Chondrocyte (in vitro differentiated cells): ENCODE measurements at places on chromosomes 2 and 18.

GRCh38 chr2:230986520-230987136 is 9.3 kb upstream of the SPATA3 start:
- DNase-seq = no peak

DNA sequence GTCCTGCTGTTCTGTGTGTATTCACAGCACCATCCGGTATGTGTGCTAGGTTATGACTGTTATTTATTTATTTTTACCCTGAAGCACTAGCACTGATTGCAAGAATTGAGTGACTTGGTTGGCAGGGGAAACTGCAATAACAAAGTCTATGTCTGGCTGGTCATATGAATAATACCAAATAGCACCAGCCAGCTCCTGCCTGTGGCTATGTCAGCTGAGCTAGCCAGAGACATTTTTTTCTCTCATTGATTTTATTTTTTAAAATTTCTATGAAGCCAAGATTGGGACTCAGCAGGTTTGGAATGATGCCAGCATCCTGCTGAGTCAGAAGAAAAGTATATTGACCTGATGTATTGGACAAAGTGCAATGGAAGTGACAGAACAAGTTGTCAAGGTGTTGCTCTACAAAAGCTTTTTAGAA is 188.5 kb upstream of the CDH2 start:
- DNase-seq = no peak

DNA sequence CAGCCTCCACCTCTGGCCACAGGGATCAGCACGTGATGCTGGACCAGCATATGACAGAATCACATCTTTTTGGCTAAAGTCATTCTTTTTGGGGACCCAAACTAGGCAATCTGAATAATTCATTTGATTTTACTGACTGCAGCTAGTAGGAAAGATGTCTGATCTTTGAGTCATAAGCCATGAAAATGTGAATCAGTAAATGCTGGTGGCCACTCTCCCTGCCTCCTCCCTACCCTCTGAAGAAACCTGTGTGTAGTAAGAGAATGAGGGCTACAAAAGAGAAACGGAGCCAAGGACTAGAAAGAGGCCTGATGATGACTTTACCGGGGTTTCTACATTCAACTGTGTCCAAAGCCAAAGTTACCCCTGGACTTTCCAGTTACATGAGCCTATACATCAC is 10.1 kb upstream of the LRPPRC start:
- DNase-seq = no peak

- no peak for DNase-seq
Observed at GRCh38 chr18:22163416-22164161, 5.8 kb upstream of the GATA6 start.

- no peak for DNase-seq
Observed at GRCh38 chr2:137435162-137435561, 529.1 kb upstream of the HNMT start.

DNA sequence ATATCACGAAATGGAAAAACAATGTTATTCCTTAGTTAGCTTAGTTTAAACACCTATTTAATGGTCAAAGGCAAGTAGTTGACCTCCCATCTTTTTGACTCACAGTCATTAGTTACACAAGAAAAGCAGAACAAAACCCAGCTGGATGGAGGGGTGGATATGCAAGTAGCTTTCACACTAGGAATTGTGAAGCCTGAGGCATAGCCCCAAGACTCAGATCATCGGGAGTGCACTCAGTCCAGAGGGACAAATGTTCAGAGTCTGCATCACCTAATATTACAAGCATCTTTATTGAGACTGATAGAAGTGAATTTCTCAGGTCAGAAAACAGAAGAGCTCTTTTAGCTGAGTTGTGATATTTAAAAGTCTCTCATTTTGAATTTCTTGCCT is 15.5 kb upstream of the CPS1 start:
- no peak for DNase-seq

DNA sequence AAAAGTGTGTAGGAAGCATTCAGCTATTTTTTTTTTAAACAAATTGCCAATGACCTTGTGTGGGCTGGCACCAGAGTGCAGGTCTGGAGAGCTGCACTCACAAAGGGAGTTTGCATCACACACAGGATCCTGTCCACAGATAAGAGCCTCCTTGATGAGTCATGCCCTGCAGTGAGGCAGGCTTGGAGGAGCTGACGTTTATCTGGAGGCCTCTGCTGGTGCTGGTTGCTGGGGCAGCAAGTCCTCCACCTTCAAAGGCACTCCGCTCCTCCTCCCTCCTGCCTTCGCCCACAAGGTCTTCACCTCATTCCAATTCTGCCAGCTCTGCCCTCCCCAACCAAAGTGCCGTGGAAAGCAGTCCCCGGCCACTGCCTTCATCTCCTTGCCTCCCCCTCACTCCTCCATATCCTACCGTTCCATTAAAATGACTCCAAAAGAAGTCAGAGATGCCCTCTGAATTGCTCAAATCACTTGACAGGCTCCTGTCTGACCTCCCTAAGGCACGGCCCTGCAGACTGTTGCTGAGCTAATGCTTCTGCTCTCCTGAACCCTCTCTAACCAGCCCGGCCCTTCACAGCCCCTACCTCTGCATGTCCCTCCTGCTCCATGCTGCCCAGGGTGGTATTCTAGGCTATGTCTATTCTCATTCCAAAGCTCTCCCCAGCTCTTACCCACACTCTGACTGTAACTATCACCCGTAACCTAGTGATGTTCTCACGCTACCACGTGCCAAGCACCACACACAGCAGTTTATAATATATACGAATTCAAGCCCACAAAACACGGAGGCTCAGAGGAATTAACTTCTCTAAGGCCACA is 30.9 kb downstream of the LONRF2 start:
- no peak for DNase-seq

GRCh38 chr2:85032621-85033020 is 61.7 kb downstream of the KCMF1 start:
- no peak for DNase-seq

- DNase-seq = no peak
Observed at GRCh38 chr2:187294043-187294442, 154.0 kb downstream of the CALCRL start.

GRCh38 chr2:168910330-168910729 is 9.2 kb downstream of the G6PC2 start:
- DNase-seq = no peak

- no peak for DNase-seq
Observed at GRCh38 chr2:11396467-11397445, 52.3 kb upstream of the ROCK2 start.

- no peak for DNase-seq
Observed at GRCh38 chr2:62305421-62306176, 109.7 kb downstream of the B3GNT2 start.

DNA sequence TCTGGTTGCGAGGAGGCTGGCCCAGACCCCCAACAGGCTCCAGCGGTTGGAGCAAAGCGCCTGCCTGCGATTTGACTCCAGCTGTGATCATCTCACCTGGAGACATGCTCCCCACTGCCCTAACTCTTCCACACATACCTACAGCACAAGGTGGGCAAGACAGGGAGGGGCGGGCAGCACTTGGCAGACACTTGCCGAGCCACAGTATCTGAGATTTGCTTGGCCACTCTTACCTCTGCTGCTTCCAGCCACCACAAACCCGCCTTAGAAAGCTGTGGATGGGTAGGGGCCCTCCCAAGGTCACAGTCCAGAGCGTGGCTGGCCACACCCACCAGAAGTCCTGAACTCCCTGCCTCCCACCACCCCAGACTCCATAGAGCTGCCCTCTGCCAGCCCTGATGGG is 8.2 kb downstream of the CYP26B1 start:
- peak; percentile 48 for DNase-seq

- no peak for DNase-seq
Observed at GRCh38 chr2:161138429-161138828, 21.8 kb upstream of the TANK start.

GRCh38 chr2:54984476-54984875 is 65.8 kb downstream of the RTN4 start:
- DNase-seq = no peak

GRCh38 chr2:86768189-86768949 is 22.3 kb downstream of the CD8A start:
- DNase-seq = no peak

DNA sequence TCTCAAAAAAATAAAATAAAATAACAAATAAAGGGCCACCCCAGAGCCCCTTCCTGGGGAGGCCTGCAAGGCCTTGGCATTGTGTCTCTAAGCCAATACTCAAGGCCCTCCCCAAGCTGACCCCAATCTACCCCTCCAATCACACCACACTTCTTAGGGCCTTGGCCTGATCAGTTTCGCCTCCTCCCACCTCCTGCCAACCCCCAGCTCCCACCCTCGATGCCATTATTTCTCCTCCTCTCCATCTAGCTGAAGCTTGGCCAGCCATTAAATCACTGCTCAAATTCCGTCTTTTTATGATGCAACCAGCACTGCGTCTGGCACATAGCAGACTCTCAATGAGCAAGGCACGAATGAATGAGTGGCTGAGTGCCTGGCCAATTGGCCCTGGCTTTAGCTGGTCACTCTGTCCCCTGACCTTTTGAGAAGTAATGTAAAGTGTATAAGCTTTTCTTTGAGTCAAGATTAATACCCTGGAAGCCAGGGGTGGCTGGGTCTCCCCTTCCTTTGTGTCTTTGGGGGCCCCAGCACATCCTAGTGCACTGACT is 55.9 kb downstream of the SMAD7 start:
- DNase-seq = peak; percentile 24

DNA sequence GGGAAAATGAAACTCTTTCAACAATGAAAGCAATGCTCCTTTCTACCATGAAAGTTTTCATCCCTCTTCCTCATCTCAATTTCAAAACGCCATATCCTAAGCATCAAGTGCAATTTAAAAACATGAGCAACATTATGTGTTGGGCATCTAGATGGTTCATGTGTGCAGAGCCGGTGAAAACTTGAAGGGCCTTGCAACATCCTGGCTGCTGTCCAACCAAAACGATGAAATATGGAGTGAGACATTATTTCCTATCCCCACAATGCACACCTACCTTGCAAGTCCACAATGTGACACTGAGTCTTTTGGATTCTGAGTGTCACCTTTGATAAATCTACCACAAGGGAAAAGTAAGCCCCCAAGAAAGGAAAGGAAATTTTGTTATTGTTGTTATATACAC is 110.0 kb downstream of the NCKAP5 start:
- DNase-seq = no peak

DNA sequence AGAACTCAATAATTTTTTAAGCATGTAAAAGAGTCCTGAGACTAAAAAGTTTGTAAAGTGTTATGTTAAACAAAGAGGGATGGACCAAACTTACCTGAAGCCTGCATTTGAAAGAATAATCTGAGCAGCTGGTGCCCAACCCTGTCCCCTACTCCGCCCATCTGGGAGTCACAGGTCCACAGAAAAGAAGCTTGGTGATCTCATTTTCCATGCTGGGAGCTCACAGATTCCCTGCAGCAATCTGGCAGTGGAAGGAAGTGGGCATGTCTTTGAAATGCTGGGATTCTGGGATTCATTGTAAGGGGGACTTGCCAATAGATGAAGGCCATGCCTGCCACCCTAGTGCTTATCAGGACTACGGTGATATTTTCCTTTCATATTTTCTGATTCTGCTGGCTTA is 17.9 kb downstream of the CDH2 start:
- no peak for DNase-seq

- no peak for DNase-seq
Observed at GRCh38 chr2:121664713-121665112, 15.5 kb upstream of the CLASP1 start.

DNA sequence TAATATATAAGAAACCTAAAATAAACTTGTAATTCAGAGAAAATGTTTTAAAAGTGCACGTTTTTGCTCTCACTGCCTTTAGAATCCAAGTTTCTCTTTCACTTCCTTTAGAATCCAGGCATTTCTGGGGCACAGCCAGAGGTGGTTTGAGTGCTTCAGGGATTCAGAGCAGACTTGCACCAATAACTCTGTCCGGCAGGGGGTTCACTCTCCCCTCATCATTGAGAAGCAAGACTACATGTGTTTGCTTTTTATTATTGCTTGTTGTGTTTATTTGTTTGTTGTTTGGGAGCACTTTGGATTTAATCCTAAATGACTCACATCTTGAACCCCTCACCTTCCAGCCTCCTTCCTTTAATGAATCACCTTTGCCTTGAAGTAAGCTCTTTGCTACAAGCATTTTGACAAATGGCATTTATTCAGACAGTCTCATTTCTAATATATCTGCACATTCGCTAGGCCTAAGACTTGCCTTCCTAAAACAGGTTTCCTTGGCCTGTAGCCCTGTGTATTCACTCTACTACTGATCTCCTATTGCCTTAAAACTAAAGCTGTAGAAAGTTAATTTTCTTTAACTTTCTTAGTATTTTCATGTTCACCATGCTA is 233.5 kb upstream of the ATP5MC3 start:
- DNase-seq = no peak

- no peak for DNase-seq
Observed at GRCh38 chr18:47936952-47937351, 6.5 kb upstream of the SMAD2 start.

- peak; percentile 64 for DNase-seq
Observed at GRCh38 chr2:125037135-125037653, 1012.1 kb downstream of the CNTNAP5 start.

DNA sequence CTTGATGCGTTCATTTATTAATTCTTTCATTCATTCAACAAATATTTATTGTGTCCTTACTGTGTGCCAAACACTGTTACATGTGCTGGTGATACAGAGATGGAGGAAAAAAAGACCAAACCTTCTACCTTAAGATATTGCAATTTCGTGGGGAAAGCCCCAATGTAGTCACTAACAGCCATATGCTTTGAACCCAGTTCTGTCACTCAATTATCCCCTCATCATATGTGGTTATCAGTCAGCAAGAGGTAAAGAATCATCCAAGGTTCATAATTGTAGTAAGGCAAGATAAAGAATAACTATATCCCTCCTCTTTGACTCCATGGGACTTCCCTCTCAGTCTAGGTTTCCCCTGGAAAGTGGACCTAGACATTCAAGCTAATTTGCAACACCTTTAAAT is 1185.6 kb upstream of the CELF4 start:
- no peak for DNase-seq
